ENCODE measurements at places on chromosomes 5 and 9.

GRCh38 chr9:127967151-127967809 is 13.5 kb downstream of the EEIG1 start:
- no peak for DNase-seq

GRCh38 chr5:91052977-91053740 is 330.0 kb downstream of the ARRDC3 start:
- peak; percentile 46 for DNase-seq

GRCh38 chr9:93096131-93096802 is at the start of gene CARD19:
Gene CARD19, plus strand, starts transcription at chr9:93096217. Its CDS starts 129 bp downstream, at chr9:93096346.
- DNase-seq: no peak

GRCh38 chr5:74992791-74993190 is 59.6 kb downstream of the GCNT4 start:
- no peak for DNase-seq

DNA sequence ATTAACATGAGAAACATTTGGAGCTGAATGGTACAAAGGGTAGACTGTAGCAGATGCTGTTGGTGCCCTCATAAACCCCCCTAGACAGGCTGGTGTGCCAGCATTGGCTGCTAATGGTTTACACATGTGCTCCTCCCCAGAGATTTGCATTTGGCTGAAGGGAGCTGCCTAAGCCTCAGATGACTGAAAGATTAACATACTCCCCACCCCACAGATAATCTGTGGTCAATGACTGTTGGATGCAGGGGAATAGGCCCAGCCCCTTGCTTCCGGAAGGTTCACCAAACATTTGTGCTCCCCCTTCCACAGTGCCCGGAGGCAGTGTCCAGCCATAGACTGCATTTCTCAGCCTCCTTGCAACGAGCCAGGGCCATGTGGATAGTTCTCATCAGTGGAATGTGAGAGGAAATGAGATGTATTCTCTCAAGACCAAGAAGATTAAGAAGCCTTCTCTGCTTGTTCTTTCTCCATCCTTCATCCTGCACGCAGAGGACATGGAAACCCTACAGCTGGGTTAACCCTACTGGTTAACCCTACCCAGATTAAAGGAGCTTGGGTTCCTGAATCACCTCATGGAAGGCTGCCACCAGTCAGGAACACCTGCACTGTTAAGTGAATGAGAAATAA is 79.6 kb downstream of the PHAX start:
- no peak for DNase-seq

- no peak for DNase-seq
Observed at GRCh38 chr5:93723005-93723404, 18.4 kb downstream of the POU5F2 start.

GRCh38 chr9:93468763-93469456 is 15.5 kb upstream of the FAM120AOS start:
- no peak for DNase-seq

DNA sequence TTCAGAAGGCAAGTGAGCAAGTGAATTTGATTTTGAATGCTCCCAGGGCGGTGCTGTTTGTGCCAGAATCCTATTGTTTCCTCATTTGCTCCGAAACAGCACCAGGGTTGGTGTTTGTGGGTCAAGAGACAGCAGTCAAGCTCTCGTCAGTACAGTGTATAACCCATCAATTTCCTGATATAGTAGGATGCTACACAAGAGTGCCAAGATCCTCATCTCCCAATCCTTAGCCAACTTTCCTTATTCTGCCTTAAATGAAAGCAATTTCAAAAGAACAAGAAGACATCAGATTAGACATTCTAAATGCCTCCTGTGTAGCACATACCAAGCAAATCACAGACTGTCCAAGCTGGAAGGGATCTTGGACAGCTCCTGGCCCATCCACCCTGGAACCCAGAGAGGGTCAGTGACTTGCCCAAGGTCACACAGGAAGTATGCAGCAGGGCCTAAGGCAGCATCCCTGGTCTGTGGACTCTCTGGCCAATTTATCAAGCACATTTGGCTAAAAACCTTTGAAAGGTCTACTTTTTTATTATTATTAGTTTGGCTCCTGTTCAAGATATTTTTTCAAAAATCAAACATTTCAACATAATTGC is 4.5 kb downstream of the WHRN start:
- DNase-seq: no peak

DNA sequence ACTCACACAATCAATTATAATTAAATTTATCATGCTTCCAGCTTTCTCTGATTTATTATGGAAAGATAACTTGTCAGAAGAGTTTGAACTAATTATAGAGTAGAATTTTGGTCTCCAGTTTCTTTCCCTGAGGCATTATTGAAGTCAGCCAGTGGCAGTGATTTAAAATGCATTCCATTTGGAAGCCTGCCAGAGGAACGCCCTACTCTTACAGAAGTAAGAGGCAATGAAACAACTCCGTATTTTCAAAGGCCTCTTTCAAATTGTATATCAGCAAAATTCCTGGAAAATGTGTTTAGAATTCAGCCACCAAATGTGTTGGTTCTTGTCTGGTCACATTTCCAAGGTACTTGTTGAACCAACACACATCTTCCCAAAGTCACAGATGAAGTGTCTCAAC is 640.9 kb downstream of the SEMA5A start:
- no peak for DNase-seq

DNA sequence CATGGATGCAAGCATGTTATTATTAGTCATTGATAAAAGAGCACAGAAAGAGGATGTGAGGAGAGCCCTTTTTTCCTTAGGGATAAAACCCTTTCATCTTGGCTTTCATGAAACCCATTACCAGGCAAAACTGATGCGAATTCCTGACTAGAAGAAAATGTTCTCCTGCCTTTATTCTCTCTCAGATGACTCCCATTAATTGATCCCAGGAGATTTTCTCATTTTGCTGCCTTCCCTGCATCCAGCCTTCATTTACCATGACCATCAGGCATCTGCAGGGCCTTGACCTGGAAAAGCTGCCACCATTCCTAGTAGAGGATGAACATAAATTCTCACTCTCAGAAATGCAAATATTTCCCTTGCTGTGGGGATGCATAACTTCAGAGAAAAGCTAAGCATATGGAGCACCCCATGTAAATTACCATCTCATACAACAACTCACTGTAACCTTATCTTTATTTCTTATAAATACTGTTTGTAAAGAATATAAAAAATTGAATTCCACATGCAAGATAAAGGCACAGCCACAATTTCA is 176.5 kb downstream of the PDE4D start:
- no peak for DNase-seq

DNA sequence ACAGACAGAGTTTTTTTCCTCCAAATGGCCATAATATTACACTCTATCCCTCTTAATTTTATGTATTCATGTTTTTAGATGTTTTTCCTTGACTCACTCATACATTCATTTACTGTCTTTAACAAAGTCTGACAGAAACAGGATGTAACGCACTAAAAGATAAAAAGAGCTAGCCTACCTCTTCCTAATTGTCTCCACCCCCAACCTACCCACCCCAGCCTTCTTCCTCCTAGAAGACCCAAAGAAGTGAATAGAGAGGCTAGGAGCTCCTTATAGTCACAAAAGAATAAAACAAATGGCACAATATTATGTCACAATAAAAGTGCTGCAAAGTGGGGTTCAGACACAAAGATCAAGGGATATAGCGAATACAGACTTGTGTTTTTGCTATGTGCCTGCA is 719 bp downstream of the NOL8 start:
- DNase-seq: peak; percentile 26

GRCh38 chr5:106827061-106827460 is 843.7 kb downstream of the EFNA5 start:
- DNase-seq: no peak

DNA sequence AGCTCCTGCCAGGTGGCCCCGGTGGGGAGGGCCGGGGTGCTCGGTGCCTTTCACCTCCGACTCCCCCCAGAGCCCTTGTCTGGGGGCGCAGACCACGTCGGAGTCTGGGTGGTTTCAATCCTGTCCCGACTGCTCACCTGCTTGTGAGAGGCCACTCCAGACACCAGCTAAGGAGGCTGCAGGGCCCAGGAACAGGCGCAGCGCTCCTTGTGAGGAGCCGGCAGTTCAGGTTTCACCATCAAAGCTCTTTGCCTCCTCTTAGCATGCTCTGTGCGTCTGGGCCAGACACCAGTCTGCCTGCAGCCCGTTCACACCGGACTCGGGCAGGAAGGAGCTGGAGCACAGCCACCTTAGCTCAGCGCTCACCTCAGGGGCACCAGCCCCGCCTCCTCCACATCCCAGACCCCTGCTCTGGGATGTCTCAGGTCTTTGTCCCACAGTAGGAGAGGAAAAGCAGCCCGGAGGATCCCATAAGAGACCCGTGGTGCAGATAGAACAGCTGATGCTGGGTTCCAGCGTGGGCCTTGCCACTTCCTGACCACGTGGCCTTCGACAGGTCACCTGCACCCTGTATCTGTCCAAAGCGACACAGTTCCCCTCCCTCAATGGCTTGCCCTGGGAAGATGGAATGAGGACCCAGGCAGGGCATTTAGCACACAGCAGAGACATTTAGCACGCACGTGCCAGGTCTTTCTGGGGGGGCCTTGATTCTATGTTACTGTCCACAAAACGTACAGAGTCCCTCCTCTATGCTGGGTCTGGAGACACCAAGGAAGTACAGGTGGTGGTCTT is 106.2 kb upstream of the LMX1B start:
- no peak for DNase-seq

GRCh38 chr5:72644296-72644695 is 137.1 kb upstream of the ZNF366 start:
- DNase-seq: no peak

GRCh38 chr5:30997681-30998080 is 195.8 kb upstream of the CDH6 start:
- DNase-seq: no peak

- no peak for DNase-seq
Observed at GRCh38 chr9:128101231-128101661, 26.3 kb downstream of the PTGES2 start.

DNA sequence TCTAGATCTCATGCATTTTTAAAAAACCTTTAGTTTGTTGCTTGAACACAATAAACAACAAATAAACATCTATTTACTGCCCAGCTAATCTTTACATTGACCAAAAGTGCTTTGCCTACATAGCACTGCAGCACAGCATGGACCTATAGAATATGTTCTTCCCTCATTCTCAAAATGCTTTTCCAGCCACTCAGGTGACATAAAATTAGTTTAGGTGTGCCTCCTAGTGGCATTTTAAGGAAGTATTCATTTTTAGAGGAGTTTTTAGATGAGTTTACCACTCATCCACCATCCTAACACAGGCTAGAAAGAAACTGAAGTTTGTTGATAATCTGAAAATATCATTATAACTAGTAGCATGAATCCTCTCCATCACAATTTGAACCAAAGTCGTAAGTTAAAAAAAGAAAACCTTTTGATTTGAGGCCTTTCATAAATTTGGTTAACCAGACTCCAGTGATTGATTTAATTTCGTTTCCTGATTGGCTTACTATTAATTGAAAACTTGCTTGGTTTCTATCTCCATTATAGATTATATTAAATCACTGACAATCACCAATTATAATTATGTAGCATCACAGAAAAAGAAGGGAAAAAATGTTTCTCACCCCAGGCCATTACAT is 12.6 kb downstream of the PLGRKT start:
- peak; percentile 28 for DNase-seq

DNA sequence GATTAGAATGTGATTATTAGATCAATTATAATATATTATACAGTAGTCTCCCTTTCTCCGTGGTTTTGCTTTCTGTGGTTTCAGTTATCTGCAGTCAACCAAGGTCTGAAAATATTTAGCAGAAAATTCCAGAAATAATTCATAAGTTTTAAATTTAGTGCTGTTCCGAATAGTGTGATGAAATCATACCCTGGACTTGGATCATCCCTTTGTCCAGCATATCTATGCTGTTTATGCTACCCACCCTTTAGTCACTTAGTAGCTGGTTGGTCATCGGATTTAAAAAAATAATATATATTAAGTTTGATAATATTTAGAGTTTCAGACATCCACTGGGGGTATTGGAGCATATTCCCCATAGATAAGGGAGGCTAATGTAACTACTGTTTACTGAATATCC is 19.6 kb downstream of the RMI1 start:
- DNase-seq: no peak

Measured in Kasumi-1 (cell line).